ENCODE measurements at places on chromosomes 16 and 17.

- no peak for DNase-seq
These were observed 15.1 kb upstream of the LASP1NB start for GRCh38 chr17:38910325-38910724.

DNA sequence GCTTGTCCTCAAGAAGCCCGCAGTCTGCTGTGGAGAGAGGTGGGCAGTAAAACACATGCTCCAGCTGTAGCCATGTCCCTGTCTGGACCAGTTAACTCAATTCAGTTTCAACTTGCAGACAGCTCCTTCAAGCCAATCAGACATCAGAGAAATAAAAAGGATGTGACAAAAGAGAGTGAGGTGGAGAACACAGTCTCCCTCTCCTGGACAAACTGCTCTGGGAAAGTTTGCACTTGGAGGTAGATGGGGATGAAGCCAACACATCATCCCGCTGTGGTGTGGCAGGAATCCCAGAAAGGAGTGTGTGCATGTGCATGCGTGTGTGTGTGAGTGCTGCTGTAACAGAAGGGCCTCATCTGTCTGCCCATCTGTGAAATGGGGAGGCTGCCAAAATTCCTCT lies 358.6 kb upstream of the ASIC2 start:
- peak; percentile 8 for DNase-seq

GRCh38 chr17:52027081-52027480 lies 131.4 kb downstream of the CA10 start:
- no peak for DNase-seq

GRCh38 chr17:82493226-82493781 lies 26.2 kb upstream of the FOXK2 start:
- DNase-seq = no peak

GRCh38 chr17:48439110-48439850 lies 9.3 kb upstream of the SKAP1 start:
- DNase-seq = no peak

- DNase-seq = peak; percentile 42
These were observed 53.3 kb upstream of the ENDOV start for GRCh38 chr17:80361495-80362220.

- no peak for DNase-seq
These were observed 6.8 kb downstream of the TBX2 start for GRCh38 chr17:61406537-61406845.

- DNase-seq = no peak
These were observed 29.1 kb downstream of the EFCAB13 start for GRCh38 chr17:47352848-47353247.

- peak; percentile 82 for DNase-seq
These were observed at the start of gene KCTD13 for GRCh38 chr16:29925781-29926710. TSS of gene KCTD13 (minus strand) at chr16:29926226. CDS start at chr16:29926033, 193 bp downstream.

- DNase-seq = no peak
These were observed 4.2 kb upstream of the GAA start for GRCh38 chr17:80097127-80097621.

DNA sequence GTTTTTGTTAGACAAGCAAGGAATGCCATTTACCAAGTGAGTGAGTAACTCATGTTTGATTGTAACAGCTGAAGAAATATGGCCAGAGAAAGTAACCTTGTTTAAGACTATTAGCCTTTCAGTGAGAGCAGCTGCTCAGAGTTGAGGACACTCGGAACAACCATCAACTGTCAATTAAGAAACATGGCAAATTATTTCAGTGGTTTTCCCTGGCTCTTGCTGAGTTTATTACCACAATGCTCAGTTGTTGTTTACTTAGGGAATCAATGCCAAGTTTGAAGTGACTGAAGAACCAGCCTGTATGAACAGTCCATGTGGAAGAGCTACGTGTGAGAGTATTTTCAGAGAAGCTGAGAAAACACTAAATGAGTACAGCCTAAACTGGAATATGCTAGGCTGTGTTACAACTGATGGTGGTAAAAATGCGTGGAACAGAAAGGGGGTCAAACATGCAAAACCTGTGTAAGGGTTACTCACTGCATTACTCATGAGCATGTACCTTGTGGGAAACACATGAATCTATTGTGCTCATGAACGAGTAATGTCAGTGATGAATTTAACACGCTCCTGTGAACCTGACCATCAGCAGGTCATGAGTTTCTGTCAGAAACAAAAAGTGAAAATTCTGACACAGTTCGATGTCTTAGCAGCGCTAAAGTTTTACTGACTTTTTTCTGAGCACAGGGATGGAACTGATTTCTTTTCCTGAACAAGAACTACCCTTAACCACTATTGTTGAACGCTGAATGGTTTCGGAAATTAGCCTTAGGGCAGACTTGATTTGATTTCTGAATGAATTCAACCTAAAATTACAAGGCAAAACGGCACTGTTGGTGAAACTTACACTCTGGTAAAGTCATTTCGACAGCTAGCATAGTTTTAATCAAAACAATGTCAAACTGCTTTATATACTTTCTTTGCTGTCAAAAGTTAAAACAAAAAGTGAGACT lies 33.5 kb downstream of the GNA13 start:
- DNase-seq = no peak

- no peak for DNase-seq
These were observed 16.3 kb downstream of the ADAD2 start for GRCh38 chr16:84207251-84207650.

GRCh38 chr17:67216578-67217320 lies 28.2 kb downstream of the HELZ start:
- no peak for DNase-seq

GRCh38 chr16:7887316-7887715 lies 554.7 kb downstream of the RBFOX1 start:
- peak; percentile 31 for DNase-seq

DNA sequence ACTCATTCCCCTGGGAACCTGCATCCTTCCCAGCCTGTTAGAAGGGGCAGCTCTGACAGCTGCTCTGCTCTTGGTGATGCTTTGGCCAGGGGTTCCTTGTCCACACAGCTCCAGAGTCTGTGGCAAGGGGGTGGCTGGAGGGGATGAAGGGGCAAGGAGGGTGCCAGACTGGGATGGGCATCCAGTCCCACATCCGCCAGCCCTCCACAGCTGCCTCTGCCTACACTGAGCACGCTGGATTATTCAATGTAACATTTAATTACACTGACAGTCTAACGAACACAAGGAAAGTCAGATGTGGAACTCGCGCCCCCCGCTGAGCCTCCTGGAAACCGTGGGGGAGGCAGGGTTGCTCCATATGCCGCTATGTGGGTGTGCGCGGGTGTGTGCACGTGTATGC lies 101.1 kb downstream of the C16orf78 start:
- peak; percentile 34 for DNase-seq

DNA sequence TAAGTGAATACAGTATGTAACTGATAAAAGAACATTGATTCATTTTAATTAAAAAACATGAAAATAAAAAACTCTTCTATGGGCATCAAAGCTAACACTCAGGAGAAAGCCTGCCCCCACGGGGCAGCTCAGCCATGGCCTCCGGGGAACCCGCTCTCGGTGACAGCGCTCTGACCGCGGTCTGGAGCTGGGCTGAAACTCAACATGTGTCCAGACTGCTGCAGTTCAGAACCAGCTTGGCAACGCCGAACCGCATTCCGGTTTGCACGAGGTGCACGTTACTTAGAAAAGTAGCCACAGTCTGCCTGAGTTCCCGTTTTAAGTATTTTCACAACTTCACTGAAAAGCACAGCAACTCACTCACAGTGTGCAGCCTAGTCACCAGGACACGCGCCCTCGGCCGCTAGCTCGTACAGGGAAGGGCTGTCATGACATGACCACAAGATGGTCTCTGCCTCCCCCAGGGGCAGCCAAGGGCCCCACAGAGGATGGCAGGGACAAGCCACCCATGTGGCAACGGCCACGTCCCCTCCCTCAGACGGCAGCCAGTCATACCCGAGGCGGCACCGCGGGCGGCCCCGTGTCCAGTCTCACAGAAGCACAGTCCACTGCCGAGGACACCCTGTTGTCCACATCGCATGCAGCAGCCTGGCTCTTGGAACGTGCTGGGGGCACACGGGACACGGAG lies 77.1 kb upstream of the METRNL start:
- no peak for DNase-seq

DNA sequence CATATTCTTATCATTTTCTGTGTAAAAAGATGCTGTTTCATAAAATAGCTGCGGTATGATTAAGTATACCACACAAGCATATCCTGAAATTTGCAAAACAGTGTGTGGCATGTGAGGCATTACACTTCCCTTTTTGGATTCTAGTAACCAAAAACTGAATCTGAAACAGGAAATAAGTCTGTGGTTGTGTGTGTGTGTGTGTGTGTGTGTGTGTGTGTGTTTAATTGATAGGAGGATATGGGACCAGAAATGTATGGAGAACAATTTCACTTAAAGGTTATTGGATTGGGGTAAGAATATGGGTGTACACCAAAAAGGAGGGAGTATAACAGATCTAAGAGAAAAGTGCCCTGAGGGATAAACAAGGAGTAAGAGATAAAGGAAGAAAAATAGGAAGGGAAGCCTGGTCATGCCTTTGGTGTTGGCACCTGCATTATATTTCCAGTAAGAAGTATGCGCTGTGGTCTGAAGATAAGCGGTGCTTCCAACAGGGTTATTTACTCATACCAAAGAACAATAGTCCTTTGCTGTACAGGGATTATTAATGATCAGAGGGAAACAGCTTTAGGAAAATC lies 4.0 kb downstream of the LYRM1 start:
- DNase-seq = no peak

DNA sequence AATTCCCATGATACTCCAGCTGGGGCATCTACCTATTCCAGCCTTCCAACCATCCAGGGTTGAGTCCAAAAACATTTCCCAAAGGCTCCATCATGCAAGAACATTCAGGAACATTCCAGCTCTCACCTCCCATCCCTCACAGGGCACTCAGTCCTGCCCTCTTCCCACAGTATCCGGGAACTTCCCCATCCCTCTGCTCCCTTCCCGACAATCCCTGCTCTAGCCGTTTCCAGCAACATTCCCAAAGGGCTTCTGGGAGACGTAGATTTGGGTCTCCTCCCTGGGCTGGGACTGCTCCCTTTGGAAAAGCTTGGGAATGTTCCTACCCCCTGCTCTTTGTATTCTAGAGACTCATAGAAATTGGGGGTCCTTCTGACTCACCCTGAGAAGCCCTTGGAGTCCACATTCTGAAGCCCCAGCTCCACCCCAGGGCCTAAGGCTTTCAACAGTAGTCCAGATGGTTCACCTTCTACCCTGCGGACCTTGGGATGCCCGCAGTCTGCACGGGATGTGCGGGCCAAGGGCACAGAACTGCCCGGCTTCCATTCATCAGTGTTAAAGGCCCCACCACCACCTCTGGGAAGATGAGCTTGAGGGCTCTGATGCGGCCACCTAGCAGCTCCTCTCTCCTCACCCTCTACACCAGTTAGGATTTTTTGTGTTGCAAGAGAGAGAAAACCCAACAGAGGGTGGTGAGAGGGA lies 25.4 kb downstream of the NGFR start:
- DNase-seq = no peak

GRCh38 chr17:56786989-56787482 lies 46.7 kb downstream of the C17orf67 start:
- no peak for DNase-seq

Measured in NCI-H82 (cell line).